ENCODE measurements at places on chromosomes 2 and 18. TPM values are rescaled to one million over a fixed set of nuclear protein-coding genes. Genes with fewer than 3 reads are reported as not detected.

LOXHD1 gene
- total RNA-seq, result not detected

CIAO1 gene
- 67.6 TPM for total RNA-seq

PGAP1 gene
- total RNA-seq, result 4.1 TPM

TWIST2 gene
- total RNA-seq, result 45.2 TPM

SPIRE1 gene
- 24.6 TPM for total RNA-seq

CHRNG gene
- not detected for total RNA-seq
